ENCODE measurements at places on chromosomes 5 and 9.
A peak's percentile ranks its signal among the peaks of the same experiment; 100 is the strongest.

DNA sequence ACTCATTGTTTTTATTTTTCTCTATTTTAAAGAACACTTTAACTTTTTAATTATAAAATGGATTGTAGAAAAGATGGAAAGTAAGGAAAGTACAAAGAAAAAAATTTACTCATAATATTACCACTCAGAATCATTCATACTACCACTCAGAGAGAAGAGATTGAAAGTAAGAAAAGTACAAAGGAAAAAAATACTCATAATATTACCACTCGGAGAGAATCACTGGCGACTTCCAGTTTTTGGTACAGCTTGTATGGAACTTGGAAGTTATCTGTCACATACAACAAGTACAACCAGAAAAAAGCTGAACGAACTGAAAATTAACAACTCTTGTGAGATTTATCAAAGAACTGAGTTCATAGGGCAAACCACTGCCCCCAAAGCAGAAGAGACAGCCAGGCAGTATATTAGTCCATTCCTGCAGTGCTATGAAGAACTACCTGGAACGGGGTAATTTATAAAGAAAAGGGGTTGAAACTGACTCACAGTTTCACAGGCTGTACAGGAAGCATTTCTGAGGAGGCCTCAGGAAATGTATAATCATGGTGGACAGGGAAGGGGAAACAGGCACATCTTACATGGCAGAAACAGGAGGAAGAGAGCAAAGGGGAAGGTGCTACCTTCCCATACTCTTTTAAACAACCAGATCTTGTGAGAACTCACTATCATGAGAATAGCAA is 183.9 kb downstream of the SMARCA2 start:
- no peak for DNase-seq

DNA sequence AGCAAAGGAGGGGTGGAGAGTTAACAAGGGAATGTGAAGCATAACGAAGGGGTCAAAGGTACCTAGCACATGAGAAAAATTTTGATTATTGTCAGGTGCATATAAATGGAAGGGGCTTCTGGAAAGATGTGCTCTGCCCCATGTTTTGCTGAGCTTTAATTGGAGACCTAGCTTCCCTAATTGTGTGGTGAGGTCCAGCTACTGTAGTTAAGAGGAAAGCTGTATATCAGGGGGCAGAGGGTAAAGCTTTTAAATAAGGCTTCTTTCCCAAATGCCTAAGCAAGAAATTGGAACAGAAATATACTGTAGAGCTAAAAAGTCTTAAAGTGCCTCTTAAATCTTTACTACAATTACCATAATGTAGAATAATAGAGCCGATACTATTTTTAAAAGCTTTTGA is 267.2 kb downstream of the MAT2B start:
- DNase-seq: no peak

GRCh38 chr5:17203329-17204132 is 13.9 kb upstream of the BASP1 start:
- peak; percentile 67 for DNase-seq

DNA sequence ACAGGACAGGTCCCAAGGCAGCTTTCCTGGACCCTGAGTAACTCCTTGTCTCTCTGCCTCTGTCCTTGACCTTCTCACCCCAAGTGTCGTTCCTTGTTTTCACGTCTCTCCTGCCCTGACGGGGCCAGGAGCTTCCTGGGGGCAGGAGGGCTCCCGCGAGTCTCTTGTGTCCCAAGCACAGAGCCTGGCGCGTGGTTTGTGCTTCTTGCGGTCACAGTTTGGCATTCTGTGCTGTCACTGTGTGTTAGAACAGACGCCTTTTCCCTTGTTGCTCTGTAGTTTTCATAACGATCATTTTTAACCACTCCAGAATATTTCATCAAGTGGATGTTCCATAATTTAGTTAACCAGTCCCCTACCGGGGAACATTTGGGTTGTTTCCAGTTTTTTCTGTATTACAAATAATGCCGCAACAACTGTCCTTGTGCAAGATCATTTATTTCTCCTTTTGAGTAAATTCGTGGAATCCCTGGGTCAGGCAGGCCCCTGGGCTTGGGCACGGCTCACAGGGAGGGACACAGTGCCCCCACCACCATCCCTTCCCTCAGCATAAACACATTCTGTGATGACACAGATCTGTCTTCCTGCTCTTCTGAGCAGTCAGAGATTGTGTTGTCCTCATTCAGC is 71.9 kb downstream of the TSPAN17 start:
- peak; percentile 6 for DNase-seq

GRCh38 chr9:78932849-78933627 is 636.1 kb downstream of the PSAT1 start:
- no peak for DNase-seq

DNA sequence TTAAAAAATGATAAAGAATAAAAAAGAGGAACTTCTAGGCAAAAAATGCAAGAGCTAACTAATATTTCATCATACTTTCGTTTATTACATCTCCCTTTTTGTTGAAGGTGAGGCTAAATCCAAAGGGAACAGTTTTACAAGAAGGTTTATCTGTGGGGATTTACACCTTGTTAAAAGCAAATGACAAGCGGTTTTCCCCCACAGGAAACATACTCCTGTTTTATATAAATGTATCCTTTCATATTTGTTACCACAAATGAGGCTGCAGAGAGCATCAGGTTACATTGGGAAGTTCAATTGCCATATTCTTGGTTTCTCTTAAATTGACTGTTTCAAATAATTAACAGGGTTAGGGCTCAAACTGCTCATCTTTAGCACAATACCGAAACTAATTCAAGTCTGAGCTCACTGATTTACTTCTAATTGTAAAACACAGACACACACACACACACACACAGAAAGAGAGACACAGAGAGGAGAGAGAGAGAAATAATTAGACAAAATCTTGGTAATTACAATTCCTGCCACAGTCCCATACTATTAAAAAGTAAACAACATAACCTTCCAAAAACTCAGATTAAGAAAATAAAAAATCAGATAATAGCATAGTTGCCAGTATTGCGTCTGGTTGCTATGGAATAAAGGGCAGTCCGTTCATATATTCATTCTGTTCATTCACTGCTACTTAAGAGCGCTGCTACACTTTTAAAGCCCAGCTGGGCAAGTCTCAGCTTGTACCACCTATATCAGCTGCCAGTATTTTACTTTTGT is 17.1 kb downstream of the RFX3 start:
- peak; percentile 44 for DNase-seq

- no peak for DNase-seq
These were observed 3.8 kb upstream of the FBXW11 start for GRCh38 chr5:172010278-172010677.

- DNase-seq: peak; percentile 23
These were observed 9.4 kb upstream of the BOD1 start for GRCh38 chr5:173625673-173626504.

DNA sequence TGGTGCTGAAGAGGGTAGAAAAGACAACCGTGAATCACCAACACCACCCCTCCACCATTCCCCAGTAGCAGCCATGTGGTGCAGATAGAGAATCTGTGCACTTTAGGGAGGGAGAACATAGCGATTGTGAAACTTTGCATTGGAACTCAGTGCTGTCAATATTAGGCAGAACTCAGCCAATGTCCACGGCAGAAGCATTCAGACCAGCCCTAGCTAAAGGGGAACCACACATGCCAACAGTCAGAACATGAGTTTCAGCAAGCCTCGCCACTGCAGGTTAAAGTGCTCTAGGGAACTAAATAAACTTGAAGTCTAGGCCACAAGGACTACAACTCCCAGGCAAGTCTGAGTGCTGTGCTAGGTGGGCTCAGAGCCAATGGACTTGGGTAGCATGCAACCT is 38.5 kb upstream of the DEPDC1B start:
- no peak for DNase-seq

- DNase-seq: no peak
These were observed 3.3 kb downstream of the SHISAL2B start for GRCh38 chr5:64693636-64694035.

GRCh38 chr5:151699071-151699901 is 12.6 kb upstream of the SPARC start:
- DNase-seq: no peak

DNA sequence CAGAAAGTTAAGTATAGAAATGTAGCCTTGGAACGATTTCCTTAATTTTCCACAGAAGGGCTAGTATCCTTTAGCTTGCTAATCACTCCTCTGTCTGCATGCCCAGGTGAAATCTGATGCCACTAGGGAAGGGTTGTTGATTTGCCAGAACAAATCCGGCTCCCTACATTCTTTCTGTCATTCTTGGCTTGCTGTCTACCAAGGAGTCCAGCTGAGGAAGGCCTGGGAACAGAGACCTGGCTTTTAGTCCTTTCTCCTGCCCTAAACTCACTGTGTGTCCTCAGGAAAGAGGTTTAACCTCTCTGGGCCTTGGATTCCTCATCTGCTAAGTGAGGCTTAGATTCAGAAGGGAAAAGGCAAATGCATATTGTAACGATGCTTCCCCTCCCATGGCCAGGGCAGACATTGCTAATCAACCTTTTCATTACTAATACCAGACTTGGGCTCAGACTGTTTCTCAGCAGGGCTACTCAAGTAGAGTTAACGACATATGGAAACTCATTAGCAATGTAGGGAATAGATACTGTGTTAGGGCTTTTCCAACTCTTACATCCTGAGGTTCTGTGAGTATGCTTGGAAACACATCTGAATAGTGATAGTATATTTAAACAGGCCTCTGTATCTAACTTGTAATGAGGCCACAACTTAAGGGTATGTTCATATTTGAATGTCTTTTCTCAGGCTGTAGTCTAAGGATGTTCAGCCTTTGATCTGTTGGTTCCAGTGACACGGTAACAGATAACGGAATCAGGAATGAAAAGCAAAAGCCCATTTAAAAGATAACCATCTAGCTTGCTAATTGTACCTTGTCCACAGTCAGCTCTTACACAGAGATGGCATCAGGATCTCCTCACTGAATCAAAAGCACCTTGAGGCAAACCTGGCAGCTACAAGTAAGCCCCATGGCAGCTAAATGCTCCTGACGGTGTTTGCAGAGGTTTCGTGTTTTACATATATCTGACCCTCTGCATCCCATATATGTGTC is 4.1 kb downstream of the GALNT10 start:
- no peak for DNase-seq

DNA sequence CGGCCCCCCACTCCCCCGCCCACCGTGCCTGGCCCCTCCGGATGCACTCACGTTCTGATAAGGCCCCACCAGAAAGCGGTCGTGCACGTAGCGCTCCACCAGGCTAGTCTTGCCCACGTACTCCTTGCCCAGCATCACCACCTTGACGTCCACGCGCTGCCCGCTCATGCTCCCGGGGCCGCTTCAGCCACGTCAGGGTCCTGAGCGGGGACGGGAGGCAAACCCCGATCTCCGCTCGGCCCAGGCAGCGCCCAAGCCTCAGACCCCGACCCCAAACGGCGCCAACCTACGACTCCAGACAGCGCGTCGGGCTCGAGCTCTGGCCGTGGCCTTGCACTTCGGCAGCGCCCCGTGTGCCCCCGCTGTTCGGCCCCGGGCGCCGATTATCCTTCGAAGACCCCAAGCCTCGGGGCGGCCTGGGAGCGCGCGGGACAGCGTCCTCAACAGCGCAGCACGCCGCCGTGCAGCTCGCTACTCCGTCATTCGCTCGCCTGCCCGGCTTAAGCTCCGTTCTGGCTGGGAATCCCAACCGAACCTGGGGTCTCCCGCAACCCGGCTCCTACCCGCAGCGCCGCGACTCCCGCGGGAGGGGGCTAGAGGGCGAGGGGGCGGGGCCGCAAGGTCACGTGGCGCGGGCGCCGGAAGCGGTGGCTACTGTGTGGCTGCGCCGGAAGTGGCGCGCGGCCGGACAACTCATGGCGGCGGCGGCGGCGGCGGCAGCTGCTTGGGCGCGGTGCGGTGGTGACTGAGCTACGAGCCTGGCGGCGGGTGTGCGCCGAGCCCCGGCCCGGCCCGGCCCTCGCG is at the start of the genes PRELID1 and RAB24:
TSS of gene PRELID1 (plus strand) at position 679 of the 804 bp plus-strand sequence. CDS start 187 bp downstream, outside the sequence.
TSS of gene RAB24 (minus strand) at position 599 of the 804 bp plus-strand sequence. CDS start at position 168, 431 bp downstream.
- DNase-seq: peak; percentile 95

DNA sequence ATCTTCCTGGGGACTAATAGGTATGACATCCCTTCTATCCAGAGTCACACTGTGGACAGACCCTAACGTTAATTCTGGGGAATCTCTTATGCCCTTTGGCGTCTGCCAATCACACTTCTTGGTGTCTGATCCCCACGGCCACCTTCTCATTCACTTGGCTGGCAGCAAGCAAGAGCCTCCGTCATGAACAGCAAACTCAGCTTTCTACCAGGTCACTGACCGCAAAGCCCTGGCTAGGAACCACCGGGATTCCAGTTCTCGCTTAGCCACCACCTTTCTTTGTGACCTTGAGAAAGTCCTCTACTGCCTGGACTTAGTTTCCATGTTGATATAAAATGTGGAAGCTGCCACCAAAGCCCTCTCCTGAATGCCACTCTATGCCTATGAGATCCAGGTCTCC is 67.7 kb upstream of the FCN1 start:
- DNase-seq: no peak

- no peak for DNase-seq
These were observed 39.7 kb upstream of the GABRP start for GRCh38 chr5:170743876-170744212.

GRCh38 chr9:16680541-16680940 is 189.9 kb downstream of the BNC2 start:
- no peak for DNase-seq
